Stimulated activated CD8-positive, alpha-beta memory T cell treated with anti-CD3 and anti-CD28 coated beads, Interleukin-2, amount 100 ng/mL, for 1 hour (primary cell): ENCODE measurements at places on chromosomes 7 and 10.

DNA sequence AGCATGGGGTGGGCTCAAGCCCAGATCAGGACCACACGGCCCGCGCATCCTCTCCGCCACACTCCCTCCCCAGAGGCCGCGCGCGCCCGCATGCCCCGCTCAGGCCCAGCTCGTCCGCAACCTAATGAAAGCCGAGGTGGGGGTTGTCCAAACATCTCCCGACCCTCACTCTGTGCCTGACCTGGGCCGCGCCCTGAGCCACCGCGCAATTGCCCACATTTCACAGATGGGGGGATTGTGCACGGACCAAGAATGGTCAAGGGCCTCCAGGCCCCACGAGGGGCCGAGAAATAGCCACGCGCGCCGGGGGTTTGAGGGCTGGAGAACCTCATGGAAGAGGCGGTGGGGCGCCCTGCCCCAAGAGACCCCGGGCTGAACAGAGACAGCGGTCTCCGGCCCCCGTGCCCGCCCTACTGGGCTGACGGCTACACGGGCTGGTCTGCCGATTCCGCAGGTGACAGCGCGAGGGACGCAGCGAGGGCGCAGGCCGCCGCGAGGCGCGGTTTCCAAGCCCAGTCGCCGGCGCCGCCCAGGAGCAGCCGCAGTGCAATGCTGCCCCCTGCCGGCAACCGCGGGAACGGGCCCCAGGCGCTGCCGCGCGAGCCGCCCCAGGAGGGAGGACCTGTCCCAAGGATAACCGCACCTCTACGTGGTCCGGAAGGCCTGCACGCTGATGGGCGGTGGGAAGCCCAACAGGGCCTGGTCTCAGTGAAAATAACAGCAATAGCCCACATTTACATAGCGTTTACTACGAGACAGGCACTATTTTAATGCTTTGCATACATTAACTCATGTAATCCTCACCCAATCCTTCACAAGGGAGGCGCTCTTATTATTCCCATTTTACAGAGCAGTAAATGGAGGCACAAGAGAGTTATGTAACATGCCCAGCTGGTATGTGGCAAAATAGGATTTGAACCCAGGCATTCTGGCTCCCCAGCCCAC is 10.5 kb upstream of the GRID1 start:
- DNase-seq = peak; percentile 67

DNA sequence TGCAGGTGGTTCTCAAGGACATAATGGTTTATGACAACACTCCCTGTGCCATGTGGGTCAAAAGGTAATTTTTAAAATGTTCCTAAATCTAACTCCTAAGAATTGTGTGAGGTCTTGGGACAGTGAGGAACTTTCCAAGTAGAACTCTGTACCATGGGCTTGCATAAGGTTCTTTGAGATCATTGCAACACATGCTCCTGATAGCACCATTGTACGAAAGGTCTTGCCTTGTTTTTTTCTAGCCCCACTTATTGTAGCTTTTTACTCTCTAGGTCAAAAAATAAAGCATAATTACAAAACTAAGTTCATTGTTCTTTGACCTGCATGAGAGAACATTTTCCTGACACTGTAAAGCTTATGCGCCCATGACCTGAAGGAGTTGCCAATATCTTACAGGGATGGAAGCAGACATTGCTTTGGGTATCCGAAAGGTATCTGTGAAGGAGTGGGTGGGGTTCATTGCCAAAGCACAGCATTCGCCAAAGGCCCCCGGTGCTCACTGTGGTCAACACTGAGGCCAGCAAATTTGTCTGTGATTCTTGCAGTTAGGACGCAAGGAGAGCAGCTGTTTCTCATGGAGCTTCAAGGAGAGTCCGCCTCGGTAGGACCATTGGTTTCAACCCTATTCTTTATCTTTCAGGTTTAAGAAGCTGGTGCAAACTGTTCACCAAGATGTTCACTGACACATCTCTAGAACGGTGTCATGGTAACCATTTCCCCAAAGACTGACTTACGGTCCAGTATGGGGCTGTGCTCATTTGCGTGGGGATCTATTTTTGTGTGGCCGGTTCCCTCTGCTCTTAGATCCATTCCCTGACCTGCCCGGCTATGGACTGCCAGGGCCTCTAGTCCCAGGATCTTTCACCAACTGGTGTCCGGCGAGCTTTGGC is 7.6 kb upstream of the PRKAG2 start:
- no peak for DNase-seq

GRCh38 chr7:118080947-118081346 is 103.0 kb upstream of the LSM8 start:
- DNase-seq = no peak

- no peak for DNase-seq
Measured at GRCh38 chr10:66283874-66284464, 641.9 kb upstream of the LRRTM3 start.

DNA sequence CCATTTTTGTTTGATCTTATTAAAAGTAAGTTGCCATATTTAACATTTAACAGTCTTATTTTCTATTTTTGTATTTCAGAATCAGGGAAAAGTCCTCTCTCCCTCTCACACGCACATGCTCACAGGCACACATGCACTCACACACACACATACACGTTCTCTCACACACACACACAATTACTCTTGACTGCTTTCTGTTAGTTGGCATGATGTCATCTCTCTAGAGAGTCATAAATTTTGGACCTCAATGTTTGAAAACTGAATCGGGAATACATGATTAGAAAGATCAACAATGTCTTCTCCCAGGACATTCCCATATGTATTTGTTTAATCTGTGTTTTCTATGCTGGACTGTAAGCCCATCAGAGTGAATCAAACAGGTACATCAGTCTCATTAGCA is 165.7 kb upstream of the AHR start:
- no peak for DNase-seq

- no peak for DNase-seq
Measured at GRCh38 chr10:31087851-31088250, 56.2 kb upstream of the ZNF438 start.

GRCh38 chr7:155670521-155670920 is 26.1 kb downstream of the RBM33 start:
- no peak for DNase-seq

GRCh38 chr7:121504482-121504881 is 108.4 kb upstream of the FAM3C start:
- no peak for DNase-seq

GRCh38 chr7:97005183-97006054 is at the start of gene DLX6:
DLX6 (plus strand) TSS chr7:97005553; CDS start chr7:97005978, 425 bp downstream.
- DNase-seq = no peak

DNA sequence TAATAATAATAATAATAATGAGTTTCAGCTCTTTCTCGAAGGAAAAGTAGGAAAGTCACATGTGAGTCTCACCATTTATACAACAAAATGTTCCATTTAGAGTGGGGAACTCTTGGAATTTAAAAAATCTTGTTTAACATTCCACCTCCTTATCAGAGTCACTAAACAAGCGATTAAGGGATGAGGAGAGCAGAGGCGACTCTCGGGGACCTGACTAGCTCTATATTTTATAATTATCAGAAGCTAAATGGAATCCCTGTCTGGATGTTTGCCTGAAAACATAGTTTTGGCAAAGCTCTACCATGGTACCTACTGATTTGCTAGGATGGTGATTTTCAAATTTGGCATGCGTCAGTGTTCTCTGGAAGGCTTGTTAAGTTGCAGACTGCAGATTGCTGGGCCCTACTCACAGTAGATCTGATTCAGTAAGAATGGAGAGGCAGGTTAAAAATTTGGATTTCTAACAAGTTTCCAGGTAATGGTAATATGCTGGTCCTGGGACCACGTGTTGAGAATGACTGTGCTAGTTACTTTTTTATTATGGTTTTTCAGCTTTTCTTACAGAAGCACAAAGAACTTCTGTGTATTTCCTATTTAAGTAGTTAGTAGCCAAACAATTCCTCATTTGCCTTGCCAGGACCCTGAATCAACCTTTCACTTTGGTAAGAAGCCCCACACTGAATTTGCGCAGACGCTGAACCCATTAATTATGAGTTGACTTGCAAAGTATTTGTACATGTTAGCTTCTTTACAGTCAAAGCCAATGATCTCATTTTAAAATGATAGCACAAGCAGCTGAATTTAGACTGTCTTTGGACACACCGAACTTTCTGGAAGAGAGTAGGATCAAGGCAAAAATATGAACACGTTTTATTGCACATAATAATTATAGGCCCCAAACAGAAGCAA is 39.5 kb downstream of the CPED1 start:
- no peak for DNase-seq

DNA sequence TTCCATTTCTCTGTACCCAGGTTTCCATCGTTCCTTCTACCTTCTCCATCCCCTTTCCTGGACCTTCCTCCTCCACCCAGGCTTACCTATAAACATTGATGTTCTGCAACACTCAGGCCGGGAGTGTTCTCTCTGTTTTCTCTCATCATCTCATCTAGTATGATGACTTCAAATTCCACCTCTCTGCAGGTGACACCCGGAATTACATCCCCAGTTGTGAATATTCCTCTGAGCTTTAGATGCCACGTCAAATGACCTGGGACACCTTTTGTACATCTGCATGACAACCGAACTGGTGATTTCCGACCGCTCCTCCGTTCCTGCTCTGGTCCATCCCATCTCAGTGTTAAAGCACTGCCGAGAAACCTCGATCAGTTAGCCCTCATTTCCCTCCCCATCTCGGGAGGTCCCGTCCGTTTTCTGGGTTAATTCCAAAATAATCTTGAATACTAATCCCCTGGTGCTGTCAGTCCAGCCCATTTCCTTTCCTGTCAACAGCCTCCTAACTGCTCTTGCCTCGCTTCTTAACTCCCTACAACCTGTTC is 76.7 kb upstream of the SAMD8 start:
- no peak for DNase-seq

GRCh38 chr10:123800289-123800688 is 91.3 kb downstream of the CPXM2 start:
- DNase-seq = no peak
